ENCODE measurements at places on chromosomes 1 and 21. TPM values are rescaled to one million over a fixed set of nuclear protein-coding genes. Genes with fewer than 3 reads are reported as not detected.

DNA sequence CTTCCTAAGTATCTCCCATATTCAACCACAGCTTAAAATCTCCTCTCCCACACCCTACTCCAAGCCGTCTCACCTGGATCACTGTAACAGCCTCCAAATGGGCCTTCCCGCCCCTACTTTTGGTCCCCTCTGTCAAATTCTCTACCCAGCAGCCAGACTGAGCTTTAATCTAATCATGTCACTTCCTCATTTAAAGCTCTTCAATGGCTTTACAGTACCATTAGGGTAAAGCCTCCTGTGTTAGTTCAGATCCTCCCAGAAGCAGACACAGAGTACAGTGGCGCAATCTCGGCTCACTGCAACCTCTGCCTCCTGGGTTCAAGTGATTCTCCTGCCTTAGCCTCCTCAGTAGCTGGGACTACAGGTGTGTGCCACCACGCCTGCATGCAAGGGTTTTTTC, 46.8 kb upstream of the PSEN2 start:
- no peak overlapping the region for H3K27ac ChIP-seq
- no peak for DNase-seq
- no peaks in the 10 kb centered on the region for H3K36me3 ChIP-seq
- H3K27me3 ChIP-seq, result peaks cover 25% of the 10 kb centered on the region
- no peak overlapping the region for H3K4me3 ChIP-seq

DNA sequence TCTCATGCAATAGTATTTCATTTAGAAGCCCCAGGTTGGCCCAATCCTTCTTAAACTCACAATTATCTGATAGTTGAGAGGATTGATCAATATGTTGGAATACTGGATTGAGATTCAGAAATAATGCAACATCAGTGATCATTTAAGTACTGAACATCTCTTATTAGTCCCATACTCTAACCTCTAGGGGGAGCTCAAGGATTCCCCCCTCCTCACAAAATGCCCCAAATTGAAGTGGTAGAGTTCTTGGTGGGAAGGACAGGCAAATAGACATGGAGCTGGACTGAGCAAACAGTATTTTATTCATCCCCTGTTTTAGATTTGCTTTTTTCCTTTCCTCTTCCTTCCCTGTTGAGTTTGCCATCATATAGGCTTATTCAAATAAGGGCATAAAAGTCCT, 62.8 kb downstream of the NGF start:
- H3K4me3 ChIP-seq, result no peak overlapping the region
- no peaks in the 10 kb centered on the region for H3K36me3 ChIP-seq
- H3K27me3 ChIP-seq, result peaks cover 60% of the 10 kb centered on the region
- no peak for DNase-seq

Gene CACHD1
- 2.5 TPM for total RNA-seq

- no peak for DNase-seq
- H3K4me1 ChIP-seq, result no peaks in the 10 kb centered on the region
- H3K4me3 ChIP-seq, result no peak overlapping the region
- H3K36me3 ChIP-seq, result no peaks in the 10 kb centered on the region
- no peak overlapping the region for H3K27ac ChIP-seq
Measured at GRCh38 chr1:1988061-1988945, 15.3 kb downstream of the CFAP74 start.

GRCh38 chr1:153526132-153526543, 9.7 kb downstream of the S100A6 start:
- peaks cover 18% of the 10 kb centered on the region for H3K4me1 ChIP-seq
- H3K36me3 ChIP-seq, result peaks cover 21% of the 10 kb centered on the region
- no peak overlapping the region for H3K4me3 ChIP-seq
- no peaks in the 10 kb centered on the region for H3K27me3 ChIP-seq
- no peak overlapping the region for H3K27ac ChIP-seq

Gene AADACL3
- total RNA-seq, result not detected

Gene NBPF4
- total RNA-seq, result not detected

DNA sequence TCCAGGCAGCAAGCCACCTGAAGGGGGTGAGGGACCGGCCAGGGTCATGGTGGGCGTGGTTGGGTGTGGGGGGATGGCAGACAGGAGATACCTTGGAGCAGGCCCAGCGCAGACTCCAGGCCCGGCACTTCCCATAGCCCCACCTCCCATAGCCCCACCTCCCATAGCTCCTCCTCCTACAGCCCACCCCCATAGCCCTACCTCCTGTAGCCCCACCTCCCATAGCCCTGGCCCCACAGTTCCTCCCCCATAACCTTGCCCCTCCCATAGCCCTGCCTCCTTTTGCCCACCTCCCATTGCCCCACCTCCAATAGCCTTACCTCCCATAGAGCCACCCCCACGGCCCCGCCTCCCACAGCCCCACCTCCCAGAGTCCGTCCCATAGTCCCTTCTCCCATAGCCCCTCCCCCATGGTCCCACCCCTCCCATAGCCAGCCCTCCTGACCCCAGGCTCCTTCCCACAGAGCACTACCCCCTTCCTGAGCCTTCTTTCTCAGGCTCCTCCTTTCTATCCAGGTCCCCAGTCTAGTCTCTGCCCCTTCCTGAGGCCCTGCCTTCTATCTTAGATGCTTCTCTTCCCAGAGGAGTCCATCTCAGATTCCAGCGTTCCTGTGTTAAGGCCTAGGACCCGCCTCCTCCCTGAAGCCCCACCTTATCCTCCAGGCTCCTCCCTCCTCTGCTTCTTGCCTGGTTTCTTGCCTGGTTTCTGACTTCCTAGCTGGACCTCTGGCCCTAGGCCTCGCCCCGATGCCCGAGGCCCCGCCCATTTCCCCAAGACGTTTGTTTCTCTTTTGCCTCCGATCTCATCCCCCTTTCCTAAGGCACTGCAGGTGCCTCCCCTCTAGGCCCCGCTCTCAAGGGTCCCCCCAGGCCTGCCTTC, 46.8 kb downstream of the PTPRU start:
- H3K27ac ChIP-seq, result no peak overlapping the region
- H3K4me1 ChIP-seq, result peaks cover 13% of the 10 kb centered on the region
- H3K36me3 ChIP-seq, result peaks cover 5% of the 10 kb centered on the region
- DNase-seq, result peak; percentile 18
- H3K4me3 ChIP-seq, result no peak overlapping the region

- DNase-seq, result no peak
- peaks cover 21% of the 10 kb centered on the region for H3K4me1 ChIP-seq
- peaks cover 5% of the 10 kb centered on the region for H3K36me3 ChIP-seq
- no peak overlapping the region for H3K27ac ChIP-seq
Measured at GRCh38 chr1:224173523-224173922, 9.5 kb upstream of the DEGS1 start.

GRCh38 chr21:26159869-26160268, 10.7 kb downstream of the APP start:
- no peak overlapping the region for H3K4me3 ChIP-seq
- H3K36me3 ChIP-seq, result peaks cover 18% of the 10 kb centered on the region
- H3K27me3 ChIP-seq, result no peaks in the 10 kb centered on the region
- DNase-seq, result no peak

Gene LRRC38
- not detected for total RNA-seq

Gene KMO
- total RNA-seq, result 0.85 TPM

Gene UBL4B
- total RNA-seq, result not detected

DNA sequence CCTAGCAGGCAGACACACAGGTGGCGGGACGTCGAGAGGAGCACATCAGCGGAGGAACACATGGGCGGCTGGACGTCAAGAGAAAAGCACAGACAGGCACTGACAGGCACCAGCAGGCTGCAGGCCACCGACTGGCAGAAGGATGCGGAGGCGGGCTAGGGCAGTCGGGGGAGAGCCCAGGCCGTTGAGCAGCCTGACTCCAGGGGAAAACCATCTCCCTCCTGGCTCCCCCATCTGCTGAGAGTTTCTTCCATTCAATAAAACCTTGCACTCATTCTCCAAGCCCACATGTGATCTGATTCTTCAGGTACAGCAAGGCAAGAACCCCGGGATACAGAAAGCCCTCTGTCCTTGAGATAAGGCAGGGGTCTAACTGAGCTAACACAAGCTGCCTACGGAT, 25.5 kb downstream of the B3GALT5 start:
- H3K4me1 ChIP-seq, result peaks cover 65% of the 10 kb centered on the region
- H3K27ac ChIP-seq, result peak overlapping the region; percentile 15
- peaks cover 13% of the 10 kb centered on the region for H3K36me3 ChIP-seq
- H3K27me3 ChIP-seq, result no peaks in the 10 kb centered on the region
- no peak overlapping the region for H3K4me3 ChIP-seq

- H3K36me3 ChIP-seq, result no peaks in the 10 kb centered on the region
- H3K27ac ChIP-seq, result no peak overlapping the region
- H3K27me3 ChIP-seq, result peaks cover 9% of the 10 kb centered on the region
- H3K4me1 ChIP-seq, result no peaks in the 10 kb centered on the region
- no peak overlapping the region for H3K4me3 ChIP-seq
Measured at GRCh38 chr1:211724687-211725196, 49.3 kb upstream of the NEK2 start.

Measured in Calu3 (cell line).